ENCODE measurements at places on chromosomes 5 and 9.
A peak's percentile ranks its signal among the peaks of the same experiment; 100 is the strongest.

GRCh38 chr5:144092508-144092907 lies 78.0 kb downstream of the YIPF5 start:
- DNase-seq = no peak

DNA sequence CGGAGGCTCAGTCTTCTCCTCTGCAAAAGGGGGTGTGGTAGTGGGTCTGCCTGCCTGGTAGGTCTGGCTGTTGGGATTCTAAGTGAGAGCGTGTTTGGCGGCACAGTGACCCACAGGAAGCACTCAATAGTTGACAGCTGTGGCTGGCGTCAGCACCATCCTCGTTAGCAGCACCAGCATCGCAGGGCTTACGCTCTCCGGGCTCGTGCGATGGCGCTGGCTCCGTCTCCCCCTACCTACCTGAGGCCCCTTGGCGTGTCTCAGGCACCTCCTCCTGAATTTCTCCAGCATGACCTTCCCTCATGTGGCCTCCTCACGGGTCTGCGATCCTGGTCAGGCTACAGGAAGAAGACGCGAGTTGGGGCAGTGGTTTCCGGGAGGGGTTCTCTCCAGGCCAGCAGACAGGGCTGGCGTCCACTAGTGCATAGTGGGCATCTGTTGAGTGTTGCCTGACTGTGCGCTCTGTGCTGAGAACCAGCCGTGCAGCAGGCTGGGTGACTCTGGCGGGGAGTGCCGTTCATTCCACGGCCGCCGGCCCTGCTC lies 66.9 kb downstream of the HMCN2 start:
- DNase-seq = no peak

DNA sequence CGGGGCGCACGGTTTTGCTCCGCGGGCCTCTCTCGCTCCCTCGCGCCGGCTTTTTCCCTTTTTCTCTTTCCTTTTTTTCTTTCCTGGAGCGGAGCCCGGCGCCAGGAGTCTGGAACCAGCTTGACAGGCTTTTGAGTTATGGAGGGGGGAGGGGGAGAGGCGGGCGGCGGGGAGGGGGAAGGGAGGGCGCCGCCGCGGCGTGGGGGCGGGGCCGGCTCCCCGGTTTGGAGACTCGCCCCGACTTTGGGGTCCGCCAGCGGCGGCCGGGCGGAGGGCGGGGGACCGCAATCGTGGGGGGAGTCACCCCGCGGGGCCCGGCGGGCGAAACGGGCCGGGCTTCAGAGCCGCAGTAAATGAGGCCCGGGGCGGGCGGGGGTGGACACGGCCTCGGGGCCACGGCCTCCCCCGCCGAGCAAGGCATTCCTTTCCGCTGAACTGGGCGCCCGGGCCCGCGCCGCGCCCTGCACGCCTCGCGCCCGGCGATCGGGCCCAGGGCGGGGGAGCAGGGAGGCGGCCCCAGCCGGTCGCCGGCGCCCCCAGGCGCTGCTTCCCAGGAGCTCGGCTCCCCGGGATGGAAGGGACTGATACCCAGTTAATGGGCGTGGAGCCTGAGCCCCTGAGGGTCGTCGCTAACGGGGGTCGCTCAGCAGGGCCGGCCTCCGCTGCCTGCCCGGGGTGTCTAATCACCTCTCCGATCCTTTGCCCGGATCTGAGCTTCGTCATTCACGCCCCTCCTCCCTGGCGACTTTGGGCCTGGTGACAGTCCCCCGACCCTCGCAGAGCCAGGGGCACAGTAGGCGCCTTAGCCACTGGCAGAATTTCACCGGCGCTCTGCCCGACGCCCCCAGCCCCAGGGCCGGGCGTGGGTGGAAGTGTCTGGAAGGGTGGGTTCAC lies 138.1 kb downstream of the C9orf50 start:
- peak; percentile 85 for DNase-seq

GRCh38 chr5:74319076-74319475 lies 321.5 kb downstream of the ENC1 start:
- no peak for DNase-seq

DNA sequence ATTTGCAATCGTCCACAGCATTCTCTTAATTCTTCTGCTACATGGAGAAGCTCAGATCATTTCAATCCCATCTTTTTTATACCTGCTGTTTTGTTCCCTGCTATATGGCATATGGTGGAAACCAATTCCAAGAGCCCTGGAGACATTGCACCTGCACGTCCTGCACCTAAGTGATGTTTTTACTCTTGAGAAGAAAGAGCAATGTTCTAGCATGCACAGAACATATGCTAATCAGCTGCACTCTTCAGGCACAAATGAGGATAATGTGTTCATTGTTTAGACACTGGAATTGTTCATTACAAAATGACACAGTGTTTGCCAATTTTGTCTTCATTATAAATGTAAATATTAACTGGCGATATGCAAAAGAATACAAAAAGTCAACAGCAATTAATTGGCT lies 935.8 kb downstream of the TLE4 start:
- DNase-seq = no peak

DNA sequence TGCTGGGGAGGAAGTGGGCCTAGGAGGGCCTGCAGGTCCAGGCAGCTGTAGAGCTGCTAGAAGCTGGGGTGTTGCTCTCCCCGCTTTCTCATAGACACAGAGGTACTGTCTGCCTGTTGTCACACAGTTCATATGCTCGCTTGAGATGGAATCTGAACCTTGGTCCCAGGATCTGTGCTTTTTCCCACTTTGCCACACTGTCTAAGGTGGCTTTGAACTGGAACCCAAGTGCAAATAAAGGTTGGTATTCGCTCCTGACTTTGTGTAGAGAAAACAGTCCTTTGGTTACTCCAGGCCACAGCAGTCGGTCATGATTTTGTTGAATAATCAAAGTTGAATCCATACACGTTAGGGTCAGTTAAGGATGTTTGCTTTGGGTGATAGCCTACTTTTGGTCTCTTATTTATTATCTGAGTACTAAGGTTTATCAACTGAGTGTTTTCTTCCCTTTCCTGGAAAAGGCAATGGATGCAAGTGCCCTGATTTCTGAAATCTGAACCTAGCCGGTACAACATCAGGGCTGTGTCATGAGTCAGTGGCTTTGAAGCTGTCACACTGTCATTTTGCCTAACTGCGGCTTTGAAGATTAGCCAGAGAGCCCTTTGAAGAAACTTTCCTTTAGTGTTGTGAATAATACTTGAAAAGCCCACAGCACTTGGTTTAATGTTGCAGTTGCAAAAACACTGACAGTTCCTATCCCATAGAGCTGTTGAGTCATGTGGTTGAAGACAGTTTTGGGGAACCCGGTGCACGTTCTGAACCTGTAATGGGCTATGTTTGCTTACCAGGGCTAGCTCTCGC lies 41.3 kb downstream of the HABP4 start:
- no peak for DNase-seq

- DNase-seq = no peak
Measured at GRCh38 chr5:4570047-4570995, 569.8 kb upstream of the ADAMTS16 start.

DNA sequence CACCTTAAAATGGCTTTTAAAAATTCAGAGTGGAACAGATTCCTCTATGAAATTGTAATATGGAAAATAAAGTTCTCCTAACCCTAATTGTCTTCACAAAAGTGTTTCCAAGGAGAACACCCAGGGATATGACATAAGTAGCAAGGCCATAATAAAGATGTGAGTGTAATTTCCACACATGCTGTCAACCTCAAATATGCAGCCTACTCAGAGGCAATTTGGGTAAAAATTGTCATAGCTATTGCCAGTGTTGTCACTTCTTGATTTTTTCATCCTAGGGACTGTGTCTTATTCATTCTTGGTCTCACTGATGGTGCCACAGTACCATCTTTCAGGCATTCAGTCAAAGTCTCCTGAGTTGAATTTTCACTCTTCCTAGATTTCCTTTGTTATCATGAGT lies 100.3 kb downstream of the PPP2R2B start:
- DNase-seq = no peak

DNA sequence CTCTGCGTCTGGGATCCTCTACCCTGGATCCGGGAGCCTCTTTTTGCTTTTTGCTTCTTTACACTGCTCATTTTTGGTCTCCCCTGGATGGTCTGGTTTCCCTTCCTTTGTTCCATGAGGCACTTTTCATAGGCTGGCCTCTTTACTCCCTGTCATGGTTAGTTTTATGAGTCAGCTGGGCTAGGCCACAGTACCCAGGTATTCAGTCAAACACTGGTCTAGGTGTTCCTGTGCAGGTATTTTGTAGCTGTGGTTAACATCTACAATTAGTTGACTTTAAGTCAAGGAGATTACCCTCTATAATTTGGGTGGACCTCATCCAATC lies 17.5 kb downstream of the ANKRD33B start:
- no peak for DNase-seq

- no peak for DNase-seq
Measured at GRCh38 chr5:179403426-179404147, 58.3 kb upstream of the ADAMTS2 start.

DNA sequence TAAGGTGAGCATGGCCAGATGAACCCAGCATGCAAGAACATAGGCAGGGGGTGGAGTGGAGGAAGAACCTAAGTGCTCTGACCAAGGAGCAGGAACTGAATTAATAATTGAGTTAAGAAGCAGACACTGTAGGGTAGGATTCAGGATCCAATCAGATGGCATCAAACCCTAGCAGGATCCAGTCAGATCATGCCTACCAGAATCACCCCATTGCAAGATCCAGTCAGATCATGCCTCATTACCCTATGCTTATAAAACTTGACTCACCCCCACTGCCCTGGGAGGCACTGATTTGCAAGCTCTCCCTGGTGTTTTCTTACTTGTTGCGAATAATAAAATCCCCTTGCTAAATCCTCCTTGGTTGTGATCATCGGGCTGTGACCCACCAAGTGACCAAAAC lies 19.7 kb downstream of the TUSC1 start:
- no peak for DNase-seq

- no peak for DNase-seq
Measured at GRCh38 chr5:26439121-26439520, 599.3 kb downstream of the CDH9 start.

GRCh38 chr5:10376544-10376943 lies 23.0 kb downstream of the MARCHF6 start:
- no peak for DNase-seq

DNA sequence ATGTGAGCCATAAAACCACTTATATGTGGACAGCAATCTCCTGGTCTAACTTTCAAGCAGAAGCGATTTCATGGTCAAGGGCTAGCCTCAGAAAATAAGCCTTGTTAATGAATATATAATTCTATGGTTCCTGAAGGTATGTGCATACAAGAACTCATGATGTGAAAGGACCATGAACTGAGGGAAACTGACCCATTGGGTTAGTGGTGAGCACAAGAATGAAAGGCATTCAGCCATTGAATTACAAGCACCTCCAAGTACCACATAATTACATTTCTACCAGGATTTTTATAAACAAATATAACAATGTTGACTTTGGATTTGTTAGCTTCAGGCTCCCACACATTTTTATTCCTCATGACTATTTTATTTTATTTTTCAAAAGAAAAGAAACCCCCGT lies 459.0 kb downstream of the TLE4 start:
- no peak for DNase-seq

DNA sequence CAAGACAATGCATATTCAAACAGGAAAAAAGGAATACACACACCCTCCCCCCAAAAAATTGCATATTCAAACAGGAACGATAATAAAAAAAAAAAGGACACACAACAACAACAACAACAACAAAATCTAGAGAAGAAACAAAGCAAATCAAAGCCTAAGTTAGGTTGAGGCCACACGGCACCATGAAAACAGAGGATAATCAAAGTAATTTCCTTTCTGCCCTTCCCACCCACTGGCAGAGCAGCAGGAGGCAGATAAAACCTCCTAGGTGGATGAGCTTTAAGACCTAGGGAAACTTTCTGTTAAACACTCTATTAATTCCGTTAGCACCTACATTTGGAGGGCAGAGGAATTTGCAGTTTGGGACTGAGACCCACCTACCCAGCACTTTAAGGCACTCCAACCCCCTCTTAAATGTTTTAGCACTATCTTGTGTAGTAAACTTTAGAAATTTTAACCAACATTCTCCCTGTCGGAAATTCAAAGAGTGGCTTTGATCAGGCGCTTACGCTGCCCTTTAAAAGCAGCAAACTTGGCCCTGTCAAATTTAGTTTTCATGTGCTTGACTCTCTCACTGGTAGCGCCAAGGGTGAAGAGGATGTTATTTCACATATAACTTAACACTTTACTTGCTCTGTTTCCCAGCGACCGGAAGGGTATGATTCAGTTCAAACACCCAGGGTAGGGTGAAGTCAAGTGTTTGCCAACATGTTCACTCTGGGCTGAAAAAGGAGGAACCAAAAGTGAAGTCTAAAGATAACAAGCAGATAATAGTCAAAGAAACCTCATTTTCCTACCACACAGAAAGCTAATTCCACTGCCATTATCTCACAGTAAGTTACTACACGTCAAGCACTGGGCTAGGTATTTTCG lies 9.2 kb downstream of the ENC1 start:
- no peak for DNase-seq

DNA sequence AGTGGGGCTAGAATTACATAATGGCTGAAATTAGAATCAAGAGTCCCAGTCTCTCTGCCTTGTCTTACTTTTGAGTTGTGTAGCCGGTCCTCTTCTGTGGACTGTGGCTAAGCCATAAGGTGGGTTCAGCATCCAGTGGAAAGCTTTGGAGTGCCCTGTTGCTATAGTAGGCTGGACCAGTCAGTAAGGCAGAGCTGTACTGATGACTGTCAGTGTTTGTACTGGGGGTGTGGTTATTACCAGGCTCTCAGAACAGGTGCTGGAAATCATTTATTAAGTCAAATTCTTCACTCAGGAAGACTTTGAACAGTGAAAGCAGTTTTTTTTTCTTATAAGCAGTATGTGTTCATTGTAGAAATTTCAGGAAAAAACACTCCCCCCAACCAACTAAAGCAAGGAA lies 129.4 kb downstream of the ZSWIM6 start:
- no peak for DNase-seq

DNA sequence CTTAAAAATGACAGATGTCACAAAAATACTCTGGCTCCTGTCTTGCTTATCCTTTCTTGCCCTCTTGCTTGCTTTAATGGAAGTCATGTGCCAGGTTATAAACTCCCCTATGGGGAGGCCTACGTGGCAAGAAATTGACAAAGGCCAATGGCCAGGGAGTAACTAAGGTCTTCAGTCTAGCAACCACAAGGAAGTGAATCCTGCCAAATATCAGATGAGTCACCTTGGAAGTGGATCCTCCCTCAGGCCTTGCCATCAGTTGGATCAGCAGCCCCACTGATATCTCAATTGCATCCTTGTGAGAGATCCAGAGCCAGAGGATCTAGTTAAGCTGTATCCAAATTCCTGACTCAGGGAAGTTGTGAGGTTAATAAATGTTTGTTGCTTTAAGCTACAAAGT lies 82.8 kb downstream of the CAAP1 start:
- DNase-seq = no peak

- no peak for DNase-seq
Measured at GRCh38 chr5:116035123-116035522, 2.9 kb downstream of the ARL14EPL start.

DNA sequence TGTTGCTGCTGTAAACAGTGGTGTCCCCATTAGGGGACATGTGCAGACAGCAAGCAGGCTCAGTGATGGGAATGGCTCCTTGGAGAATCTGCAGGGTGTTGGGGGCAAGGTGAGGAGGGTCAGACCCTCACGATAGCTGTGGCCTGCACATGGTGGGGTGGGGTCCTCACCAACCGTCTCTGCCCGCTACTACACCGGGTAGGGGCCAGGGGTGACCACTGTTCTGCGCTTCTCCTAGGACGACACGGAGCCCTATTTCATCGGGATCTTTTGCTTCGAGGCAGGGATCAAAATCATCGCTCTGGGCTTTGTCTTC lies 4.9 kb downstream of the CACNA1B start:
- no peak for DNase-seq

GRCh38 chr9:123457583-123457982 lies 101.6 kb downstream of the CRB2 start:
- no peak for DNase-seq

GRCh38 chr5:66344544-66344943 lies 200.4 kb downstream of the SREK1 start:
- no peak for DNase-seq

GRCh38 chr9:135572233-135572632 lies 10.7 kb downstream of the PAEP start:
- no peak for DNase-seq

Measured in mesothelial cell of epicardium (in vitro differentiated cells).